IMR-90 (cell line): ENCODE measurements at places on chromosomes 13 and 19. TPM values are rescaled to one million over a fixed set of nuclear protein-coding genes. Genes with fewer than 3 reads are reported as not detected.

GRCh38 chr13:111131048-111131447 is 15.9 kb downstream of the ARHGEF7 start:
- DNase-seq = no peak

The LACC1 gene
- 4.4 and 4.7 TPM in 2 replicates for total RNA-seq

DNA sequence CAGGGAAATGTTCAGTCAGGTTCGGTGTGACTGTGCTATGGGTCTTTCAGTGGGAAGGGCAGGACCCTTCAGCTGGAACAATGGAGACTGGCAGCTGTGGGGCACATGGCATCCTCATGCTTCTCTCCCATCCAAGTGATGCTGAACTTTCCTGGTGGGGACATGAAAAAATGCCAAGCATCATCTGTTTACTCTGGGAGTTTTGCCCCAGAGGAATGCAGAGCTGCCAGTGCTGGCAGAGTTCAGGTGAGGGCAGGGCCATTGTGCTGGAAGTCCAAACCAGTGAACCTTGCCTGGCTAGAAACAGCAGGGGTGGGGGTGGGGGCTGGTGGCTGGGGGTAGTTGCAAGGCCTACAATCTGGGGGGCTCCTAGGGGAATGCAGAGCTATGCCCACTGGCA is 1320.6 kb downstream of the PCDH9 start:
- no peak for DNase-seq

- DNase-seq = no peak
These were observed 33.3 kb upstream of the SHFL start for GRCh38 chr19:10052602-10053360.

GRCh38 chr13:43054803-43055802 is 31.7 kb downstream of the DNAJC15 start:
- DNase-seq = peak; percentile 87
